Stimulated activated CD8-positive, alpha-beta memory T cell treated with anti-CD3 and anti-CD28 coated beads, Interleukin-4, amount 100 ng/mL, for 1 hour (primary cell): ENCODE measurements at places on chromosomes 4 and X.
A peak's percentile ranks its signal among the peaks of the same experiment; 100 is the strongest.

DNA sequence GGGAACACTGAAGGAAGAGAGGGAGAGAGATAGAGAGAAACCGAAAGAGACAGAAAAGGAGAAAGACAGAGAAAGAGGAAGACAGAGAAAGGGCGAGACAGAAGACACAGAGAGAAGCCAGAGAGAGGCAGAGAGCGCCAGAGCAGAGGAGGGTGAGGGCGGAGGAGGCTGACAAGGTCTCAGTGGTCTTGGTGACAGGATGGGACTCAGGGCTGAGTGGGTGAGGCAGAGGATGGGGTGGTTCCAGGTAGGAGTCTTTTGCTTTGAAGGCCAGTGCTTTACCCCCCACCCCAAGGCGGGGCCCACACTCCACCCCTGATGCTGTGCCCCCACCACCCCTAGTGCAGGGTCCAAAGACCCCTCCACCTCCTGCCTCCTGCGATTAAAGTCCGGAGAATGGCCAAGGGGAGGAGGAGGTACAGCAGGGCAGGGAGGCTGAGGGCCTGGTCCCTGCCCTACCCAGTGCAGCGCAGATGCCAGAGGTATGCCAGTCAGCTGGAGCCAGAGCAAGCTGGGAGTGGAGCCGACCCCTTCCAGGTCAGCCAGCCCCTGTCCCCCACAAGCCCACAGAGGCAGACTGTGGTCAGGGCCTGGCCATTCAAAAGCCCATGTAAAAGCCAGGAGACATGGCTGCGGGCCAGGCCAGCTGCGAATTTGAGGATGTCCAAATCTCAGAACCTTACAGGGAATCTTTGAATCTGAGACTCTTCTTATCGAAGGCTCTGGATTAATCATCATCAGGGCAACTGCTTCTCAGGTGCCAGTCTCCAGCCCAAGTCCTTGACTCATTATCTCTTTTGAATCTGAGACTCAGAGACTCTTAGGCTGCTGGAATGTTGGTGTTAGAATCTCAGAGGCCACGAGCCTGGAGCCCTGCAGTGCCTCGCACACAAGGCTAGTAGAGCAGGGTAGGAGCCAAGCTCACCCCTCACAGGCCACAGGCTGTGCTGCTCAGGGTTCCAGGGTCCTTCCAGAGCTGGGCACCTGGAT lies 758 bp downstream of the IQSEC2 start:
- no peak for DNase-seq

GRCh38 chrX:34629572-34629971 lies 27.5 kb downstream of the TMEM47 start:
- DNase-seq: no peak

GRCh38 chrX:132118358-132118757 lies 9.5 kb downstream of the FRMD7 start:
- DNase-seq: no peak

DNA sequence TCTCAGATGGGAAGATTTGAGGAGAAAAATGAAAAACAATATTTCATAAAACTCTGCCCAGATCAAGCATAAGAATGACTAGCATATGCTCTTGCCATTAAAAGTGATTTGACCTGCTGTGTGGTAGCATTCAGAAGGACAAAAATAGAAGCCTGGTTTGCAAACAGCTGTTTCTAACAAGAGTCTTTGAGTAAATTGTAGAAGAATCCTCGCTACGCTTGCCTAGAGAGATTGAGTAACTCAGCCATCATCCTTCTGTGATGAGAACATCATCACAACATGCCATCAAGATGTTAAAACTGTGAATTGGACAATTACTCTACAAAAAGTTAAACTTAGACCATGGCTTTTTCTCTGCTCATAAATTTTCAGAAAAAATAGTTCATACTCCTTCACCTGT lies 168.9 kb upstream of the PUDP start:
- no peak for DNase-seq

DNA sequence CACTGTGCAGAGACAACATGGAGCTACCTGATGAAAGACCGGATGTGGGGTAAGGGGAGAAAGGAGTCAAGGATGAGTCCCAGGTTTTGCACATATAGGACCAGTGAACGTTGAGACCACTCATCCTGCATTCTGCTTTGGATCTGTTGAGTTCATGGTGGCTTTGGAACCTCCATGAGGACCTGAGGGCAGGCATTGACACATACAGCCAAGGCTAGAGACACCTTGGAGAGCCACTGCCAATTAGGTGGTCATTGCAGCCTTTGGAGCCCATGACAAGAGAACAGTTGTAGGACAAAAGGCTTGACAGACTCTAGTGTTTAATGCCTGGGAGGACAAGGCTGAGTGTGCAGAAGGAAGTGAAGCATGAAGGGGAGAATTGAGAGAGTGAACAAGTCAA lies 87.9 kb downstream of the STK32B start:
- no peak for DNase-seq

DNA sequence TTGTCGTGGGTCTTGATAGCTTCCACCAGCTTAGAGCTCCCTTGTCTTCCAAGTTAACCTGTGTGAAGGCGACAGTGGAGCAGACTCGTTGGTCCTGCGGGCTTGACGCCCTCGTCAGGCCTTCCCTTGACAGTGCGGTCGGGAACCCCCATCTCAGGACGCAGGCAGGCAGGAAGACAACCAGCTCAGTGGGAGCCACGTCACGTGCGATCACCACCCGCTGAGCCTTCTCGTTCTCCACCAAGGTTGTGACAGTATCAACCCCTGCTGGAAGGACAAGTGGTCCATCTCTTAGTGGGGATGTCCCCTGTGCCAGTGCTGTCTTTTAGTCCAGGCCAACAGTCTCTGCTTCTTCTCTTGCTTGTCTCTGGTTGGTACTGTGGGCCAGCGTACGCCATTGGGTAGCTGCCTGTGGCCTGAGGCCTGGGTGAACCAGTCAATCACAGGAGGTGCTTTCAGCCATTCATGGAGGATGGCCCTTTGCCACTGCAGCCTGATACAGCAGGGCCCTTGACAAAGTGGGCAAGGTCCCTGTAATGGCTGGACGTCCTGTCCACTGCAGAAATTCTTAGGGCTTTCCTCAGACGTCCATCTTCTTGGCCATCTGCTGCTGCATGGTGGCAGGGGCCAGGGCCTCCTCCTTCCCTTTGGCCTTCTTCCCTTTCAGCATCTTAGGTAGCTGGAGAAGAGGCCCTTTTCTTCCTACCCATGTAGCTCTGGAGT lies 31.4 kb downstream of the RGS12 start:
- no peak for DNase-seq

DNA sequence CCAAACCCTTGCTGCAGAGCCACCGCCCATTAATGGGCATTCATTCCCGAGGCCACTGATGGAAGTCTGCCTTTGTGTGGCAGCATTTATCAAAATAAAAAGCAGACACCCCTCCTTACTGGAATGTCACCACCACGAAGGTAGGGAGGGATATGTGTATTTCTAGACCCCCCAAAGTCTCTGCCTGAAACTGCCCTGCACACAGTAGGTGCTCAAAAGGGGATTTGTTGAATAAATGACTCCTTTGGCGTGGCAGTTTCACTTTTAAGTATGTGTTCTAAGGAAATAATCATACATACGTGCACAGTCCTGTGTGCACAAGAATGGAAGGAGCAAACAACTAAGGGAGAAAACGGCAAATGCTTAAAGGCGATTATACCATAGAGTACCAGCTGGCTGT lies 23.6 kb upstream of the GLOD5 start:
- DNase-seq: no peak

GRCh38 chrX:19127649-19128168 lies 5.4 kb upstream of the ADGRG2 start:
- DNase-seq: no peak

DNA sequence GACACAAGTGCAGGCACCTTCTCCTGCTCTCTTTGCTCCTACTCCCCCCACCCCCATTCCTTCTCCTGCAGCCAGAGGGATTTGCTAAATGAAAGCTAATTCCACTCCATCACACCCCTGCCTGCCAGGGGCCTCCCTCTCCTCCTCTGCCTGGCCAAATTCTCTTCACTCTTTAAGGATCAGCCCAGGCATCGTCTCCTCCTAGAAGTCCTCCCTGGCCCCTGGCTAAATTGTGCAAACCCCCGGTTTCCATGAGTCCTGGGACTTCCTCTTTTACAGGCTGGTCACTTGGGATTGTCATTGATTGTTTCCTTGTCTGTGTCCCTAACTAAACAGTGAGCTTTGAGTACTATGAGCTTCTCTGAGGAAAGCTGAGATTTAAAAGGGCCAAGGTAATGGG lies 8.7 kb upstream of the ABLIM2 start:
- DNase-seq: no peak

DNA sequence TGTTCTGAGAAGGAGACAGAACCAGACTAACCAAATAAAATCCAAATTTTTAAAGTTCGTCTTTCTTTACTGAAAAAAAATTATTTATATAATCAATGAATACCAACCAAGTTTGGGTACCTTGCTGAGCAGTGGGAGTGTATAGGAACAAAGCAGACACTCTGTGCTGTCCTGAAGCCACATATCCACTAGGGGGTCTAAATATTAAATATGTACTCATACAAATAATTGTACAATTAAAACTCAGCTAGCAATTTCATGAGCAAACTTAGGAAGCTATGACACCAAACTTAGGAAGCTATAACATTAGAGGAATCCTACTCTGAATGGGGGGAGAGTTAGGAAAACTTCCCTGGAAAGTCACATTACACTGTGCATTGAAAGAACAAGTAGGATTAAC lies 582.0 kb upstream of the EPHA5 start:
- DNase-seq: no peak

GRCh38 chrX:49100704-49101628 lies 21.3 kb upstream of the WDR45 start:
- peak; percentile 80 for DNase-seq

DNA sequence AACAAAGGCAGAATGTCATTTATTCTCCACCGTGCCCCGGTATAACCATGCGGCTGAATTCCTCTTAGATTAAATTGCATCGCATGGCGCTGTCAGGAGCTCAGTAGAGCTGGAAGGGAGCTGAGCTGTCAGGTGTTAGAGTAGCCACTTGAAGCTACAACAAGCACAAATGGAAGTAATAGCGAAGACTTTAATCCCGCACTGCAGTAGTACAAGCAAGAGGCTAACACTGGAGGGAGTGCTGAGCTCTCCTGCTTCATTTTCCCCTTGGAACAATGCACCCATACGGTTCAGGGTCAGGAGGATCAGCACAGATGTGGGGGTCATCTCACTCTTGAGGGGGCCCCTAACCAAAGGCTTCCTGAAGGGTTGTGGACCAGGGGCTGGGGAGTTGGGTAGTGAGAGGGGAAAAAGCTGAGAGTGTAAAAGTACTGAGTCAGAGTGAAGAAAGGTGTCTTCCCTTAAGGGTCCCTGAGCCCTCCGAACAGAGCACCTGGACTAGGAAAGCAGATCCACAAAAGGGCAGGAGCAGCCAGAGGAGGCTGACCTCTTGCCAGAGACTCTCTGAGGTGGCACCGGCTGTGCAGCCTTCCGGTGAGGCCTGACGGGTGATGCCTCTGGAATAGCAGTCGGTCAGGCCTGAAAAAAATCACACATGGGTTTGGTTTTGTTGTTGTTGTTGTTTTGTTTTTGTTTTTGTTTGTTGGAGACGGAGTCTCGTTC lies 36.0 kb upstream of the CBR4 start:
- no peak for DNase-seq

DNA sequence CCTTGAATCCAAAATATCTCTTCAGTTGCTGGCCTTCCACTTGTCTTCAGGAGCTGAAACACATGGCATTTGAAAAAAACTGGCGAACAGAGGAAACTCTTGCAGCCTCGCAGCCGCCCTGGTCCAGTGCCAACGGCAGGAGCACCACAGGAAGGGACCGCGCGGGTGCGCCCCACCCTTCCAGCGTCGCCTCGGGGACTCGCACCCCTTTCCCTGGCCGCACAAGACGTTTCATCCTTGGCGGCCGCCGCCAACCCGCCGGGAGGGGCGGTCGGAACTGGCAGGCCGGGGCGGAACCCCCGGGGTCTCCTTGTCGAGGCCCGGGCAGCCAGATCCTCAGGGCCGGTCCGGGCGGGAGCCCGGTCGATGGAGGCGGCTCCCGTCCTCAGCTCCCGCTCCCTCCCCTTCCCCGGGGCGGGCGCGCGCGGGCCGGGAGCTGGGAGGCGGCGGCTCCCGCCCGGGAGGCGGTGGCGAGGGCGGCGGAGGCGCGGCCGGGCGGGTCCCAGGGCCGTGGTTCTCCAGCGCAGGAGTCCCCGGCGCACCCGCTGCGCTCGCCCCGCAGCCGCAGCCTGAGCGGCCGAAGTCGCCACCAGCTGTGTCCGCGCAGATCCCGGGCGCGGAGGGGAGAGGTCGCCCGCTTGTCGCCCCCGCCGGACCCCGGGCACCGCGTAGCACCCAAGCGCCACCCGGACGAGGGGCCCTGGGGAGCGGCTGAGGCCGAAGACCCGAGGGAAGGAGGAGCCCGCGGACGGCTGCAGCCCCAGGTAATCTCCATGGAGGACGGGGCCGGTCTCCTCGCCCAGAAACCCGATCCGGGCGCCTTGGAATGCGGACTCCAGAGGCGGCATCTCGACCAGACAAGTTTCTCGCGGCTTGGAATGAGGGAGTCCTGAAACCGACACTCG lies 886 bp upstream of the NDST3 start:
- DNase-seq: no peak

- no peak for DNase-seq
Observed at GRCh38 chr4:116880625-116881024, 204.8 kb downstream of the TRAM1L1 start.

DNA sequence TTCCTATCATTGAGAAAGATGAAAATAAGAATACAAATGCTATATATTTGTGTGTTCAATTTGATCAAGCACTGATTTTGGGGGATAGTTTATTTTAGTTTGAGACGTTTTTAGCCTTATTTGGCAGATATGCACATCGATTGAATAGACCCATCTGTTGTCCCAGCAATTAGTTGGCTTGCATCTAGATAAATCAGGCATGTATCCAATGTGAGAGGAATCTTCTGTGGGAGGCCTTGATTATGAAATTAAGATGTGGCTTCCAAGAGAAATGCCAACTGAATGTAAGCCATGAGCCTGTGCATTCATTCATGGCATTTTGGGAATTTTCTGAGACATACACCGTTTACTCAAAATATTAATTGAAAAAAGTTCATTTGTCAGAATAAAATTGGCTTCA lies 623.1 kb downstream of the TECRL start:
- DNase-seq: no peak

- no peak for DNase-seq
Observed at GRCh38 chr4:98794565-98795205, 134.2 kb downstream of the EIF4E start.

DNA sequence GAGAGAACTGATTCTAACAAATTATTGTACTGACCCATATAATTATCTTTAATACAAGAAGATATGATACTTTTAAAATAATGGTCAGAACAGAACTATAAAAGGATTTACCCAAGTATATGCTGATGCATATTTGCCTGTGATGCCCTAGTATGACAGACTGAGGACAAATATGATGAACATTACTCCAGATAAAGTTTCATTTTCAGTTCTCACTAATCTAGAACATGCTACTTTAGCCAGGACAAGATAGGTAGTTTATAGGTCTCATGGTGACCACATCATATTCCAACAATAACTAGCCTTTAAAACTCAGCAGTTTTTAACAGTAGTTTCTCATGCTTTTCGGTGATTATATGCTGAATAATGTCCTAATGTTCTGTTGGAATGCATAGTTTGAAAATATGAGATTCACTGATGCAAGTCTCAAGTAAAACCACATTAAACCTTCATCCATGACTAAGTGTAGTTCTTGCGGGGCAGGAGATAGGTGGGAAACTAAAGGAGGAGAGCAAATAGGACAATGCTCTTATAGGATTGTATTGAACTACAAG lies 295.2 kb upstream of the AGA start:
- DNase-seq: no peak

GRCh38 chr4:119005928-119006460 lies 117.3 kb downstream of the SYNPO2 start:
- DNase-seq: no peak

GRCh38 chr4:39548425-39549067 lies 21.3 kb upstream of the UGDH start:
- no peak for DNase-seq

- DNase-seq: no peak
Observed at GRCh38 chr4:177464026-177464425, 21.8 kb upstream of the AGA start.
